Spinal cord (tissue), 10 donors: ENCODE measurements at places on chromosomes 6 and 20. TPM values are rescaled to one million over a fixed set of nuclear protein-coding genes. Genes with fewer than 3 reads are reported as not detected.
A peak's percentile ranks its signal among the peaks of the same experiment; 100 is the strongest.

DNA sequence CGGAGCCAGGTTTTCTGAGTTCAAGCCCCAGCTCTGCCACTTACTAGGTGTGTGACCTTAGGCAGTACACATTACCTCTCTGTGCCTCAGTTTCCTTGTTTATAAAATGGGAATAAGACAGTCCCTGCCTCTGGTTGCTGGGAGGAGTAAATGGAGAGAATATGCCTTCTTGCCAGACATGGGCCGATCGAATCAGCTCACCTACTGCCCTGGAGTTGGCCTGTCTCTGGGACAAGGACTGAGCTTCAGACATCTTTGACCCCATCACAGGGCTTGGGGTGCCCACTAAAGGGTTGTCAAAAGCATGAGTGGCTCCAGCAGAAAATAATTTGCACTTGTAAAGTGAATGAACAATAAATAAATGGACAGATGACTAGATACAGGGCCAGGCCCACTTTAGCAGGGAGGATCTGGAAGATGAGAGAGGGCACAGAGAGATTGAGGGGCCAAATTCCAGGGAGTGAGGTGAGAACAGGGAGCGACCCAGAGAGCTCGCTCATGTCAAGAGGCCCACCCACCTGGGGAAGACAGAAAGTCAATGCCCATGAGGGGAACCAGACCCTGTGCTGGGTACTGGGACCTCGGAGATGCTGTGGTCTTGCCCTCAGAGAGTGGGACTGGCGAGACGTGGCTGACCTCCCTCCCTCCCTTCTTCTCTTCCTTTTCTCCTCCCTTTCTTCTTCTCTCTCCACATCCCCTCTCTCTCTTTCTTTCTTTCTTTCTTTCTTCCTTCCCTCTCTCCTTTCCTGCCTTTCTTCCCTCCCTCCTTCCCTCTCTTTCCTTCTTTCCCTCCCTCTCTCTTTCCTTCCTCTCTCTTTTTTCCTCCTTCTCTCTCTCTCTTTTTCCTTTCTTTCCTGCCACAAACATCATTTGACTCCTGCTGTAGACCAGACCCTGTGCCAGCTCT is 3.9 kb upstream of the BPIFA2 start:
- no peak for DNase-seq

The HSPA12B gene
- 4.1 TPM for total RNA-seq

DNA sequence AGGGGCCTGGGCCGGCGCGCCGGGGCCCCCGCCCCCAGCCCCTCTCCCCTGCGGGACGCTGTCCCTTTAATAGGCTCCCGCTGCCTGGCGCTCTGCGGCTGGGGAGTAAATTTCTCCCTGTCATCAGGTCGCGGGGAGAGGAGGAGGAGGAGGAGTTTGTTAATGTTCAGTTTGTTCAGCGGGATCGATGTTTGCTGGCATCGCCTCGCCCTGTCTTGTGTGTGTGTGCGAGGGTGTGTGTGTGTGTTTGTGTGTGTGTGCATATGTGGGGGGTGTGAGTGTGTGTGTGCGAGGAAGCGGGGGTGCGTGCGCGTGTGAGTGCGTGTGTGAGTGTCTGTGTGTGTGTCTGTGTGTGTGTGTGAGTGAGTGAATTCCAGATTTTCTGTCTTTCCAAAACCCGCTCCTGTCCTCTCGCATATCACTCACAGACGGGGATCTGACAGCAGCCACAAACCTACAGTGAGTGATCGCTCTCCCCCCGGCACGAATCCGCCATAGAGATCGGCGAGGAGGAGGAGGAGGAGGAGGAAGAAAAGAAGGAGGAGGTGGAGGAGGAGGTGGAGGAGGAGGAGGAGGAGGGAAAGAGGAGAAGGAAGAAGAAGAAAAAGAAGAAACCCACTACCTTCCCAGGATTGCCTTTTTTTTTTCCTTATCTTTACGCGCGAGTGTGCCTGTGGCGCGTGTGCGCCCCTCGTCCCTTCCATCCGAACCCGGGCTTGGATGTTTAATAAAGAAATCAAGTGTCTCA is at the start of gene TSHZ2:
TSS of gene TSHZ2 (plus strand) at position 169 of the 748 bp plus-strand sequence. CDS start 936 bp downstream, outside the sequence.
- peak; percentile 95 for DNase-seq

DNA sequence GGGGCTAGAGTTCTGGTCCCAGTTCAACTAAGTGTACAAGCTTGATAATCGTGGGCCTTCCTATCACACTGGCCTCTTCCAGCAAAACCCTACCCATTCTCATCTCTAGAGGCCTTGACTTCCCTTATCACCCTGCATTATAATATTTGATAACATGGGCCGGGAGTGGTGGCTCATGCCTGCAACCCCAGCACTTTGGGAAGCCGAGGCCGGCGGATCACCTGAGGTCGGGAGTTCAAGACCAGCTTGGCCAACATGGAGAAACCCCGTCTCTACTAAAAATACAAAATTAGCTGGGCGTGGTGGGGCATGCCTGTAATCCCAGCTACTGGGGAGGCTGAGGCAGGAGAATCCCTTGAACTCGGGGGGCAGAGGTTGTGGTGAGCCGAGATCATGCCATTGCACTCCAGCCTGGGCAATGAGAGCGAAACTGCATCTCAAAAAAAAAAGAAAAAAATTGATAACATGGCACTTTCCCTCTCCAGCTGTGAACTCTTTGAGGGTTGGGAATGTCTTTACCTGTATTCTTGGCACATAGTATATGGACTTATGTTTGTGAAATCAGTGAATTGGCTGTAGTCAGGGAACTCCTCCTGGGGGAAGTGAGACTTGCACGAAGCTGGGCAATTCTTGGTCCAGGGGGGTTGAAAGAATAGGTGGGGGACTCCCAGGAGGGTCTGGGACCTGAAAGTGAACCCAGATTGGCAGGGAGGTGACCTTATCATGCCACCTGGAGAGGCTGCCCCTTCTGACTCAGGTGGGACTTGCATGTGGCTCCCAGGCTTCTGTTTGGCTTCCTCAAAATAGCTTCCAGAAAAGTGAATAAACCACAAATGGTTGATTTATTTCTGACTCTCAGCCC is 915 bp upstream of the C6orf47 start:
- DNase-seq: no peak

DNA sequence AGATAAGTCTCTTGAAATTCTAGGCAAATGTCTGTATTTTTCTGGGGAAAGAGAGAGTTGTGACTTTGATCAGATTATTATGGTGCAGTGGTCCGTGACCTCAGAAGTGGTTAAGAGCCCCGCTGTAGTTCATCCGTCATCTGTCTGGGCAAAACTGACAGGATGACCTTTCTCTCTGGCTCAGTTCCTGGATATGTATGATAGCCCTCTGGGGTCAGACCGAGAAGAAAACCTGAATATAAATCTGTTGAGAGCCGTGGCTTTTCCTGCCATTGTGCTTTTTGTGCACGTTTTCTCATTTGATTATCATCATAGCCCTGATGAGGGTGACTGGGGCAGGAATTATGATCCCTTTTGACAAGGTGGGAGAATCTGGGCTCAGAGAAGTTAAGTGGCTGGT is 26.5 kb downstream of the GHRH start:
- DNase-seq: no peak

The CD83 gene
- total RNA-seq: 33.4 TPM

The CLVS2 gene
- total RNA-seq: 30.1 TPM

DNA sequence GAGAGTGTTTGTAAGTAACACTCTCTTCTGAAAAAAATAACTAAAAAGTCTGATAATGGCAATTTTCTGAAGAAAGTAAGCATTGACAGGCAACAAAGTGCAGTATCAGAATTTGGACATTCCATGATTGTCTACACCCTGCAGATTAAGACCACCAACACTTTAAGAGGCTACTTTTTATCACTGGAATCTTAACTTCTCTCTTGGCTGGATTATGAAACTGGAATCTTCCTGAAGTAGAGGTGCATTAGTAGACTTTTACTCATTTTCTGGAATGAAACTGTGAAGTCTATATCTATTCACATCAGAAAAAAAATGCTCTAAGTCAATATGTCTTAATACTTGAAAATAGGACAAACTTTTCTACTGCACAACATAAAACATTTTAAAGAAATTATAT is 547.5 kb downstream of the COL12A1 start:
- no peak for DNase-seq
